Ecto neural progenitor cell (in vitro differentiated cells): ENCODE measurements at places on chromosomes 3 and 15.

DNA sequence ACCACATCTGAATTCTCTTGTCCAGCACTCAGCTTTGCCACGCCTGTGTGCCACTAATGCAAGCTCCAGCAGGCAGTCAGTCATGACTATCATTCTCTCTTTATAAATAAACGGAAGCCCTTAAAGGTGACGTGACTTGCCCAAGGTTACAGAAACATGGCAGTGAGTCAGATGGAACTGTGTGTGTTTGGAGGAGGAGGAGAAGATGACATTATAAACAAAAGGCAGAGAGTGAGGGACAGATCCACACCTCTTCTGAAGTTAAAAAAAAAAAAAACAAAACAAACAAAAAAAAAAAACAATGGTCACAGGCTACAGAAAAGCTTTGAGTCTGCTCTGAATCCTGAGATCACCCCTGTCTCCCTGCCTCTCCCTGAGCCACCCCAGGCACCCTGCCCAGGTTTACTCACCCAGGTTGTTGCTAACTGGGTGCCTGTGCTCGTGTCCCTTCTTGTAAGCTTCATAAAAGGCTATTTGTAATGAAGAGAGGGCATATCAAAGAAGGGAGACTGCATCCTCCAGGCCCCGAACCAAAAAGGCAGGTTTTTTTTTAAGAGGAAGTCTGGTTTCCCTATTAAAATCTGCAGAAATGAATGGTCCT lies 119.7 kb upstream of the PHLDB2 start:
- DNase-seq, result no peak

DNA sequence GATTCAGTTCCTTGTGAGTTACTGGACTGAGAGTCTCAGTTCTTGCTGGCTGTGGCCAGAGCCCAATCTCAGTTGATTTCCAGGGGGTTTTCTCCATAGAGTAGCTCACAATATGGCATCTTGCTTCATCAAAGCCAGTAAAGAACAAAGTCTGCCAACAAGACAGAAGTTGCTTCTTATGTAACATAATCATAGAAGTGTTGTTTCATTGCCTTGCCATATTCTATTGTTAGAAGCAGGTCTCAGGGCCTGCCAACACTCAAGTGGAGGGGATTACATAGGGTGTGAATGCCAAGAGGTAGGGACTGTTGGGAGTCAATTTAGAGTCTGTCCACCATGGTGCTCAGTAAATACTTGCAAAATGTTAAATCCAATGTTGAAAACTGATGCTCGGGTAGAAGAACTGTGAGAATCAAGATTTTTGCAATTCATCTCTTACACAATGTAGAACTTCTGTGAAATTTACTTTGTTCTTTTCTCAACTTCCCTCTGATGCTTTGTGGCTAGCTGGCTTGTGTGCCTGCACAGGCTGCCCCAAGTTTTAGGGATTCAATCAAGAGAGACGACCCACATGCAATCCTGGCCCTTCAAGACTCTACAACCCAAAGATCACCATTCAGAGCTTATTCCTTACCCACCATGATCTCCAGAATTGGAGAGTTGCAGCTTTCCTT lies 13.3 kb upstream of the PXYLP1 start:
- DNase-seq, result no peak

DNA sequence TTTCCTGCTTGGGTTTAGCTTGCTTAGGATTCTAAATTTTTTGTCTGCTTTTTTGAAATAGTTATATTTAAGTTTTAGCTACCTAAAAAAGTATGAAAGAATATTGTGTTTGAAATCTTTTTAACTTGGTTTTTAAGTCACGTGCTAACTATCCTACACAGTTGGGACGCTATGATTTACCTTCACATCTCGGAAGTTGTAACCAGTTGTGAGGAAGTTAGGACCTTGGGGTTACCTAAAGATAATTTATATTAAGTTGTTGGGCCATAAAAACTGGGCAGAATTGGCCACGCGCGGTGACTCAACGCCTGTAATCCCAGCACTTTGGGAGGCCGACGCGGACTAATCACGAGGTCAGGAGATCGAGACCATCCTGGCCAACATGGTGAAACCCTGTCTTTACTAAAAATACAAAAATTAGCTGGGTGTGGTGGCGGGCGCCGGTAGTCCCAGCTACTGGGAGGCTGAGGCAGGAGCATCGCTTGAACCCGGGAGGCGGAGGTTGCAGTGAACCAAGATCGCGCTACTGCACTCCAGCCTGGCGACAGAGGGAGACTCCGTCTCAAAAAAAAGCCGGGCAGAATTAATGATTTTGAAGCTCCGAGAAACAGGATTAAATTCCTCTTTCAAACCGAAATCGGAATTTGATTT lies 1.0 kb downstream of the ZFAND6 start:
- no peak for DNase-seq

GRCh38 chr3:88150371-88150770 lies 612 bp downstream of the C3orf38 start:
- no peak for DNase-seq

DNA sequence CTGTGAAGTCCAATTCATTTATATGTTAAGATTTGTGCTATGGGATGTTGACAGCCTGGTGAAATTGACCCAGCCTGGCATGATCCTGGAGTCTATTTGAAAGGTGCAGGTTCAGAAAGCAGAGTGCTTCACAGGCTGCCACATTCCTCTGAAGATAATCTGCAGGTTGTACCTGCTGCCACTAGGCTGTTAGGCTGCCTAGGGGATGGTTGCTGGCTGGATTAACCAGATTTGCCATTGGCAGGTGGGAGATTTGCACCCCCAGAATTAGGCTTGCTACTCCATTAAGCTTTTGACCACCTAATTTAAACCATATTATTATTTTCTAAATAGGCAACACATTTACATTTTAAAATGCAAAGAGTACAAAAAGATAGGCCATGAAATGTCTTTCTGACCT lies 85.8 kb upstream of the RASGRP1 start:
- no peak for DNase-seq

- DNase-seq, result no peak
These were observed 462.1 kb downstream of the C3orf38 start for GRCh38 chr3:88611826-88612326.

DNA sequence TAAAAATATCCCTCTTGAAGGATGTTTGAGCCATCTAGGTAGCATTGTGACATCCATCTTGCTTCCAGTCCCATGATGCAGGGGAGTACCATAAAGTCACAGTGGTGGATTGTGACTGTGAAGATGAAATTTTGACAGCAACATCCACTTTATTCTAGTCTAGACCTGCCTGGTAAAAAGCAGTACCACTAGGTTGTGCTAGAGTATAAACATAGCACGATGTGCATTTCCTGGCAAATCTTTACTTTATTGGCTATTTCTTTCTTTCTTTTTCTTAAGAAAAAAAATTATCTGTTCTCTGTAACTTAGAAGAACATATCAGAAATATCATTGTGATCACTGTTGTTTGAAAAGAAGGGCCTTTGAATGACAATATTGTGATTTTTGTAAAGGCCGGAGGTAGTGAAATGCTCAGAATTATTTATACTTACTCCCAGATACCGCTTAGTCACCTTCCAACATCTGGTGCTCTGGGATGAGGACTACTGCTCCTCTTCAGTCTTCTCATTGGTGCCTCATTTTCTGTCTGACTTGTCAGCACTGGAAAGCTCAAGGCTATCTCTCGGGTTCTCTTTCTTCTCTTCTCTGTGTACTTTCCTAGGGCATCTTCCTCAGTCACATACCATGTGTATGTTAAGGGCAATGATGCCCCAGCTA lies 35.6 kb downstream of the AGBL1 start:
- no peak for DNase-seq

DNA sequence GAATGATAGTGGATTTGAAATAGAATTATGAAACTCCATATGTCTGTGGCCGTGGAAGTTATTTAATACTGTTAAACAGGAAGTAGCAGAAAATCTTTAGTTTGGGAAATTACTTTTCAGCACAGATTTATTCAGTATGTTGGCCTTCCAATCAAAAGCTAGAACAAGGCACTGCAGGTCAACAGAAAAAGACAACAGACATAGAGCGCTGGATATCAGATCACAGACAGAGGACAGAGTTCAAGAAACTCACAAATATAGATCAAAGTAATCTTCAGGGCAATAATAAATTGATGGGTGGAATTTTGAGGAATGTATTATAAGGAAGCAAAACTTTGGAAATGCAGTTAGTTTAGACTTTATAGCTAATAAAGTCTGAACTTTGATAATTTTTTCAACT lies 159.5 kb upstream of the TMCO5A start:
- DNase-seq, result no peak

GRCh38 chr3:29565236-29565635 lies 284.4 kb downstream of the RBMS3 start:
- DNase-seq, result no peak

DNA sequence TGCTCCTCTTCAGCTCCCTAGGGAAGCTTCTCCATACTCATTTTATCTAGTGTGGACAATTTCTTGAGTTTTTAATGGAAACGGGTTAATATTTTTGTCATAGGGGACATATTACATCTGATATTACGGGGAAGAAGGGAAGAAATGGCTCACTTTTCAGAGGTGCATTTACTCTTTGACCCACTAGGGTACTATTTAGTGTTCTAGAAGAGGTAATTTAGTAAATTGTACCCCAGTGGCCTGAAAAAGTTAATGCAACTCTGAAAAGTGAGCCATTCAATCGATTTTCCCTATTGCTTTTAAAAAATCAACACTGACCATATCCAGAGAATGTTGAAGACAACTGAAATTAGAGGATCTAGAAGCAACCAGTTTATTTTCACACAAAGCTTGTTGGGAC lies 71.2 kb downstream of the MAP2K5 start:
- no peak for DNase-seq

- DNase-seq, result no peak
These were observed 43.8 kb downstream of the ADAMTS7 start for GRCh38 chr15:78767331-78767951.

DNA sequence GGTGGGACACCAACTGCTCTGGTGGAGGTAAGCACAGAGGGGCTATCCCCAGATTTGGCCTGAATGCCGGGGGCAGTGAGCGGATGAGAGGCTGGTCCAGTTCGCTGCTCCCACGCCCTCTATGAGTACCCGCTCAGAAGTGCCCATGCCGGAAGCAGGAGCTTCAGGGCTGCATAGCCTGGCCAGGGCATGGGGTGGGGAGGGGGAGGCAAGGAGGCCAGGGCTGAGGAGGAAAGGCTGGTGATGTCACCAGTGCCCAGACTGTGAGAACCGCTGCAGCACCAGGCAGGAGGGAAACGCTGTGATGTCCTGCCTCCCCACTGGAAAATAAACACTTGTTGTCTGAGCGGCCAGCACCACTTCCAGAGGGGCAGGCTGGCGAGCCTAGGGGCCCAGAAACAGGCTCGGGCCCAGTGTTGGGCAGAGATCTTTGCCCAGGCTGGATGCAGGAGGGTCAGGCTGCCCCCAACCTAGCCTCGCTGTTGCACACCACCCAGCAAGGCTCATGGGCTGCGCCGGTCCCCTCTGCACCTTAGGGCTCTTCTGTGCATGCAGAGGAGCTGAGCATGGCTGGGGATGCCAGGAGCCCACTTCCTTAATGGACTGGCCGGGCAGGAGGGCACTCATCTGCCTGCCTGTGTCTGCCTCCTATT lies 10.9 kb upstream of the DLL4 start:
- DNase-seq, result no peak

- no peak for DNase-seq
These were observed 33.2 kb downstream of the SLC25A26 start for GRCh38 chr3:66253790-66254620.

- peak; percentile 58 for DNase-seq
These were observed 20.1 kb downstream of the RFT1 start for GRCh38 chr3:53109891-53110771.

DNA sequence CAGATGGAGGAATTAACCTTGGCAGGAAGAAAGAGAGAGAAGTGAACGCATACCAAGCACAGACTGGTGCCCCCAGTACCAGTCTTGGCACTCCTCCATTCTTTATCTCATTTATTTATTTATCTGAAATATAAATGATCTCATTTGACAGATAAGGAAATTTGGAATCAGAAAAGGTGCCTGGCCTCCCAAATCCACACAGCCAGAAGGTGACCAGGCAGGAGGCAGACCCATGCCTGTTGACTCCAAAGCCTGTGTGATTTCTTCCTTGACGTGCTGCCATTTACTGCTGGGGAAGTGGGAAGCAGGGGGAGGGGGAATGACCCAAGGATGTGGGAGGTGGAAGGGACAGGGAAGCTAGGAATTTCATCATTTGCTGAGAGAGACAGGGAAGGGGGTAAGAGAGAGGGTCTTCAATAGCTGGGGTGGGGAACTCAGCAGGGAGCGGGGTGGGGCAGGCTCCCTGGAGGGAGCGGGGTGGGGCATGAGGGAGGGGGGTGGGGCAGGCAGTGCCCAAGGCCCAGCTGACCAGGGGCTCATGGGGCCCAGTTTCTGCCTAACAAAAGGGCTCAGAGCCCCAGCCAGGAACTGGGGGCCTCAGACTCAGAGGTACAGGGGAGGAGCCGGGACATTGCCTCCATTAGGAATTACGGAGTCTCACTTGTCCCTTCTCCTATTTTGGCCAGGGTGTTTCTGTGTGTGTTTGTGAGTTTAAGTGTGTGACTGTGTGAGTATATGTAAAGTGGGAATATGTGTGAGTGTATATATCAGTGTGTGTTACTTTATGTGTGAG lies 63.0 kb downstream of the MINAR1 start:
- DNase-seq, result no peak

GRCh38 chr3:67745296-67745695 lies 90.9 kb upstream of the SUCLG2 start:
- no peak for DNase-seq

DNA sequence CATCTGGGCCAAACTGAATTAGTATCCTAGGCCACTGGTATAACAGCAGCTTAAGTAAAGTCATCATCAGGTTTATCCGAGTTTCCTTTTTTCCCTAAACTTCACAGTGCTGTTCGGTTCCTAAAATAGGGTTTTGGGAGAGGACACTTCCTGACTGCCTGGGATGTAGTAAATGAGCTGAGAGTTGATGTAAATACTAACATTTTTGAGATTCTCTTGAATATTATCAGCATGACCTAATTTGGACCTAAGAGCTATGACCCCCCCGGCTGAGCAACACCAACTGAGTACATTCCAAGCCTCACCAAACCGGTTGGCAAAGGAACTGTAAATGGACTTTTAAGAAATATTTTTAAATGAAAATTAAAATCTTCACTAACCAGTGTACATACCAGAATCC lies 78.8 kb downstream of the IL5RA start:
- DNase-seq, result no peak

DNA sequence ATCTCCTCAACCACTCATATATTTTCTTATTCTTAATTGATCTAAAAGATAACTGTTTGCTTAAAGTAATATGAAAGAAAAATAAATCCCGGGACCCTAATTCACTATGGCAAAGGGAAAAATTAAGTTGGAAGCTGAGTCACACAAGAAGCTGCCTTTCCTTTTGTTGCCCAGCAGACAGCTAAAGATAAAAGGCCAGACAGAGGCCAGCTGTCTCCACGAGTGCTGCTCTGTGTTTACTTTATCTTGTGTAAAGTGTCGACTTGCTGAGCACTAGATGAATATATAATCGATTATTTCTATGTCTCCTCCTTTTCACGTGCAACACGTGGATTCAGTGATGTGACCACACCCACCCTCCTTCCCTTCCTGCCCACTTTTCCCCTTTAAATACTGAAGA lies 52.8 kb upstream of the NSMCE3 start:
- DNase-seq, result no peak
